ENCODE measurements at places on chromosomes 16 and 17.
A peak's percentile ranks its signal among the peaks of the same experiment; 100 is the strongest.

DNA sequence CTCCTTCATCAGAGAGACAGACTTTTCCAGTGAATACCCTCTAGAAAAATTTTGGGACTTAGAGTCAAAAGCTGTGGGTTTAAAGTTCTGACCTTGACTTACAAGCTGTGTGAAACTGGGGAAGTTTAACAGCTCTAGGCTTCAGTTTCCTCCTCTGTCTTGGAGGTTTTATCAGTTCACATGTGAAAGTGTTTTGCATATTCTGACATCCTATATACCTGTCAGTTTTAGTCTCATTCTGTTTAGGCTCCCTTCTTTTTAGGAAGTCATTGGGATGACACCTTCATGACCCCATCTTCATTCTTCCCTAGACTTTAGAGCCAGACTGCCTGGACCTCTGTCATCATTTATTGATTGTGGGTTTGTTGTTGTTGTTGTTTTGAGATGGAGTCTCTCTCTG is 44.4 kb downstream of the YPEL2 start:
- no peak for DNase-seq

DNA sequence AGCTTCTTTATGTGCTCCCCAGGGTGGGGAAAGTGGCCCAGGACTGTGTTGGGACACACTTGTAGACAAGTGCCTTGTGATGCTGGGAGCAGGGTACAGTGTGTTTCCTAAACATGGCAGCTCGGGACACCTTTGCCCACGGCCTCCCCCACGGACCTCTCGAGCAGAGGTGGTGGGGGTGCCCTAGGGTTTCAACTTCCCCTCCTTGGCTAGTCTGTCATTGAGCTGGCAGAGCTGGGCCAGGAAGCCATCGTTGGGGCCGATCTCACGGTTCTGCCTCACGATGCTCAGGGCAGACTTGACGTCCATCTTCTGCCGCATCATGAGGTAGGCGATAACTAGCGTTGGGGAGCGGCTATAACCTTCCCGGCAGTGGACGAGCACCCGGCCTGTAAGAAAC is 9.4 kb downstream of the DUSP3 start:
- no peak for DNase-seq

DNA sequence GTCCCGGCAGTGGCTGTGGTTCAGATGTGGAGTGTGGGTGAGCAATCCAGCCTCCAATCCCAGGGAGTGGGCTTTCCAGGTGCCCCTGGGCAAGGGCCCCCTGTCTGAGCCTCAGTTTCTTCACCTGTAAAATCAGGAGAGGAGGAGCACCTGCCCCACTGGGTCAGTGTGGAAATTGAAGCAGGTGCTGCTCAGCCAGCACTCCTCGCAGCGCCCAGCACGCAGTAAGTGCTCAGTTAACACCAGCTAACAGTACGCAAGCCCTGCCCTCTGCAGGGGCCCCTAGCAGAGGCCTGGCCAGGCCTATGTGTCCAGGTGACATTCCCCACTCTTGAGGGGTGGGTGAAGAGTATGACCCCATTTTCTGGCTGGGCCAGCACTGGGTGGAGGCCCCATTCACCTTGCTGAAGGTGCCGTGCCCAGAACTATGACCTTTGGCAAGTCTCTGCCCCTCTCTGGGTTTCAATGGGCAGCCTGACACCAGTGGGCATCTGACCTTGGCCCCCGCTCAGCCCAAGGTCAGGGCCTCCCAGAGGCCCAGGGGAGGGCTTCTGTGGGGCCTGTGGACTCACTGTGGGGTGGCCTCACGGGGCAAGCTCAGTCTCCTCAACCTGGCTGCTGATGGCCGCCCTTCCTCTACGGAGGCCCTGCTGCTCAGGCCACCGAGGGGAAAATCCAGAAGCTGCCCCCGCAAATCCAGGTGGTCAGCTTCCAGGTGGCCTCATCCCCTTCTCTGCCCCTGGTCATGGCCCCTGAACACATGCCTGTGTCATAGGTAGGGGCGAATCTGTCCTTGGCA is 2.5 kb downstream of the MTSS2 start:
- no peak for DNase-seq

- DNase-seq, result no peak
These were observed 57.3 kb downstream of the ZFPM1 start for GRCh38 chr16:88510091-88510994.

- DNase-seq, result no peak
These were observed 44.4 kb downstream of the DNAH9 start for GRCh38 chr17:11642655-11643054.

- no peak for DNase-seq
These were observed 119.9 kb upstream of the SMURF2 start for GRCh38 chr17:64781810-64782555.

GRCh38 chr17:31321481-31321880 is at the start of gene EVI2A:
EVI2A (minus strand) TSS chr17:31321622; CDS start chr17:31319013, 2,609 bp downstream.
- DNase-seq, result peak; percentile 88

DNA sequence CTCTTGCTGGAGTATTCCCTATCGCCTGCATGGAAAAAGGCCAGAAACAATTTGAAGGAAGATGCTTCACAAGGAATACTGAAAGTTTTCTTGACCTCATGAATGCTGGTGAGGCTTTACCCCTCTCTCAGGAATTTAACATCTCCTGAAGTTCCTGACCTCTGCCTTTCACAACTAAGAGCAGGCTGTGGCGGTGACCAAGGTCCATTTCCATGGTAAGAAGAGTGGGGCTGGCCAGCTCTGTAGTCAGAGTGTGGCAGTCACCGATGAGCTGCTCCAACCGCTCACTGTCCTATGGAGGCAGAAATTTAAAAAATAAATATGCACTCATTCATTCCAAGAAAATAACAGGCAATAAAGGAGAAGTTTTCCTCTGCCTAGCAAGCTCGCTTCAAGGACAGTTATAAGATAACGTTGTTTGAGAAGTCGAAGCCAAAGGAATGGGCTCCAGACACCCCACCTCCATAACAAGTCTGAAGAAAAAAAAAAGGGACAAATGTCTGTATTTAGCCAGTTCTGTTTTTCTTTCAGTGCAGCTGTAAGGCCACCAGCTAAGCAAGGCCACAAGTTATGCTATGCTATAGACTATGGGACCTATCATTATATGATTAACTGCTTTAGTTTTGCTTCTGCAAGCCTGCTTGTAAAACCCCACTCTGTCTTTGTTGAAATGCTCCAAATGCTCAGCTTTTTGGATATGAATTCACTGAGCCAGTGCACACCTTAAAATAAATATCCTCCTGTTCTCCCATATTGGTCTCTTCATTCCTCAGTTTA is 6.0 kb upstream of the CCL4L2 start:
- no peak for DNase-seq

GRCh38 chr17:17741349-17742023 is 60.2 kb downstream of the RAI1 start:
- DNase-seq, result no peak

DNA sequence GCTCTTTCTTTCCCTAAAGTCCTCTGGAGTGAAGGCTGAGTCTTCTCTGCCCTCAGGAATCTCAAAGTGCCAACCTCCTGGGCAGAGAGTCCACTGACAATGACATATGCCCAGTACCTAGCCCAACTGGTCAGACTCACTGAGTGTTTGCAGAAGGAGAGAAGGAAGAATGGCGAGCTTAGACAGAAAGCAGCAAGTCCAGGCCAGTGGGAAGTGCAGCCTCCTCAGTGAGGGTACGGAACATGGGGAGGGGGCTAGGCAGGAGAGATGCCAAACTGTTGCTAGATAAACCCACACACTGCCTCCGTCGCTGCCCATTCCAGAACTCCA is 678 bp downstream of the EXOC7 start:
- DNase-seq, result no peak

GRCh38 chr16:87702325-87702811 is 63.4 kb downstream of the KLHDC4 start:
- peak; percentile 30 for DNase-seq

DNA sequence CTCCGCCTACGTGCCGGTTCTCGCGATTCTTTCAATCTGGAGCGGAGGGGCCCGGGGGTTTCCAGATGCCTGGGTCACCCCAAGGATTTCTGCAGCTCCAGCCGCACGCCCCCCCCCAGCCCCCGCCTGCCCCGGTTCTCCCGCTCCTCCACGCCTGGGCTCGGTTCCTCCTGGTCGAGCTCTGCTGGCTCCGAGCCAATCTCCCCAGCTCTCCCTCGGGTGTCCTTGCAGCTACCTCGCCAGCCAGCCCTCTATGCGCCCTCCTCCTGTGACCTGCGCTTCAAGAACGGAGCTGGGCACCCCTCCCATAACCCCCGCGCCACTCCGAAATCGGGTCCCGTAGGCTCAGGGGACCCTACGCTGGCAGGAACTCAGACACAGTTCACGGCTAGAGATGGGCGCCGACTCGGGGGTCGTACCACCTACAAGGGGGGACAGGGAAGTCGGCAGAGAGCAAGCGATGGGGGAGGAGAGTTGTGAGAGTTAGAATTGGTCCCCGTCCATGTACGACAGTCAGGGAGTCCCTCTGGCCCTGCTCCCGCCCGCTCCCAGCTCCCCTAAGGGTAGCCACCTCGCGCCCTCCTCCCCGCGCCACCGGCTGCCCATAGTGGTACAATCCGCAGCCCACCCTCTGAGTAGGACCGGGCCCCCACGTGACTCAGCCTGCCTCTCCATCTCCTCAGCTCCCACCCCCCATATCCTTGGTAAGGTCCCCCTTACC is 961 bp downstream of the FGF11 start:
- no peak for DNase-seq

DNA sequence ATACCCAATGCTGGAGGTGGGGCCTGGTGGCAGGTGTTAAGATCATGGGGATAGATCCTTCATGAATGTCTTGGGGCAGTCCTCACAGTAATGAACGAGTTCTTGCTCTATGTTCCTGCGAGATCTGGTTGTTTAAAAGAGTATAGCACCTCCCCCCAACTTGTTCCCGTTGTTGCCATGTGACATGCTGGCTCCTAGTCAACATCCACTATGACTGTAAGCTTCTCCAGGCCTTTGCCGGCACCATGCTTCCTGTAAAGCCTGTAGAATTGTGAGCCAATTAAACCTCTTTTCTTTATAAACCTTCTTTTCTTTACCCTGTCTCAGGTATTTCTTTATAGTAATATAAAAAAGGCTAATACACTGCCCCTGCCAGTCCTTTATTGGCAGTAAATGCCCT is 33.3 kb downstream of the RANBP10 start:
- DNase-seq, result no peak

DNA sequence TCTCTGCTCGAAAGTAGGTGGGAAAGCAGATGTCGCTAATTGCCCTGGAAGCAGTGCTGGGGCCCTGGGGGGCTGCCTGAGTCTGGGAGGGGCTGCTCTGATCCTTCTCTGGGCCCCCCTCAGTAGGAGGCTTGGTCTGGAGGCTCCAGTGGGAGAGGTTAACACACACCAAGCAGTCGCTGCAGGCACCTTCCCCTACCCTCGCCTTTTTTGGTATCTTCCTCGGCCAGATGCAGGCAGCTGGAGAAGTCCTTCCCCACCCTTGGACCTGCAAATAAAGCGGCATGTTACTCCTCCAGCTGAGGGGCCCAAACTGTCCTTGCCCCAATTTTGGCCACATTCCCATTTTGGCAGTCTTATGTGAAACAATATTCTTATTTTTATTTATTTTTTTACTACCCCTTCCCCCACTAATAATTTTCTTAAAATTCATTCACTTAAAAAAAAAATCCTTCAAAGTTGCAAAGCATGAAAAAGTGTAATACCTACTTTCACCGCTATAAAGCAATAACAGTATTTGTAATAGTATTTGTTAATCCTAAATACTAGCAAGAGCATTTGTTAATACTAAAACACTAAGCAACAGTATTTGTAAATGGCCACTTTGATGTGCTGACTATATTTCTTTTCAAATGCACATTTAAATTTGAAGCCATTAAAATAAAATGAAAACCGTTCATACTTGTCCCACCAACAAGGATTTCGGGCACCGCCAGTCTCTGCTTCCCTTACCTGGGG is 15.0 kb downstream of the C16orf46 start:
- DNase-seq, result no peak

GRCh38 chr16:56102183-56102686 is 89.1 kb upstream of the GNAO1 start:
- no peak for DNase-seq

DNA sequence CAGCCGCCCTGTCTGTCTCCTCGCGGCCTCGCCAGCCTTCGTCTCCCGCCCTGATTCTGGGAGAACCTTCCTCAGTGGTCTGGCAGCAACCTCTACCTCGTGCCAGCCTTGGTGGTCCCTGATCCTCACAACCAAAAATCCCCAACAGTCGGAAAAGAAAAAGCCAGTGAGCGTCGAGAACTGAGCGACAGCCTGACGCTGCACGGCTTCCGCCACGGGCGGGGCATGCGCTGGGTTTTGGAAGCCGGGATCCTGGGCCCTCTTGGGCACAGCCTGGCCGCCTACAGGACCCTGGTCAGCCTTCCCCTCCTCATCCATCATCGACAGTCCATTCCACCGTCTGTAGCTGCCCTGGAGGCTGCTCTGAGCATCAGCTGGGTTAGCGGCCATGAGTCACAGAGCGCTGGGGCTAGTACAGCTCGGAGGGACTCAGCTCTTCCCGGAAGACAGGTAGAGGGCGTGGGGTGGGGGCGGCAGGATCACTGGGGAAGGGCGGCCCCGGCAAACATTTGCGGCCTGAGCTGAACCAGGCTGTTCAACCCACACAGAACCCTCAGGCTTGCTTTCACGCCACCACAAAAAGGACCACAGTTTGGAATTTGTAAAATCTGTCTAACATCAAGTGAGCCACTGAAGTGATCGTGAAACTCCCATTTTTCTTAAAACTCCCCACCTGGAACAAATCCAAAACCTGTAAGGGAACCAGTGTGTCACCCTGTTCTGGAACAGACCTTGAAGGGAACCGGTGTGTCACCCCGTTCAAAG is 55.4 kb upstream of the DOC2B start:
- DNase-seq, result no peak

- no peak for DNase-seq
These were observed 22.5 kb upstream of the CIBAR2 start for GRCh38 chr16:85134789-85135142.

DNA sequence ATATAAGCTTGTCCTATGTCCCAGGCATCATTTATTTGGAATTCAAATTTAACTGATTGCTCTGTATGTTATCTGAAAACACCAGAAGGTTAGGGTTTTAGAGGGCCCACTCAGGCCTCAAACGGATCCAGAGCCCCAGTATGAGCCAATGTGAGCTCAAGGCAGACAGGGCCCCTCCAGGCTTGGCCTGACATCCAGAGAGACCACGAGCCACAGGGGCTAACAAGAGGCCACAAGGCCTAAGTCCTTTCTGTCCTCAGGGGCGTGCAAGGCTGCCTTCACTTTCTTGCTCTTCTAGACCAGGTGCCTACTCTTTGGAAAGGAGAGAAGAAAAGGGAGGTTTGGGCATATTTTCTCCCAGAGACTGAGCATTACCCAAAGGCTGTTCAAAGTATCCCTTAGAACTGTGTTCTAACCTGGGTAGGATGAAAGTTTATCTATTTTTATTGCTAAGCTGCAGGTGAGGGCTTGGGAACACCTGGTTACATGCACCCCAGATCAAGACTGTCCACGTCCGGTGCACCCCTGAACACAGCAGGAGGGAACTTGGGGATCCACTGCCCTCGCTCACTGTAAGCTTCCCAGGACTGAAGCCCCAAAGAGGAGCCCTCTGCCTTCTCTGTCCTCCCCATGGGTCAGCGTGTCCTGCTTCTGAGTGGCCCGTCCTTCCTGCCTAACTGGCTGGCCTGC is 1.5 kb upstream of the ENGASE start:
- DNase-seq, result no peak

DNA sequence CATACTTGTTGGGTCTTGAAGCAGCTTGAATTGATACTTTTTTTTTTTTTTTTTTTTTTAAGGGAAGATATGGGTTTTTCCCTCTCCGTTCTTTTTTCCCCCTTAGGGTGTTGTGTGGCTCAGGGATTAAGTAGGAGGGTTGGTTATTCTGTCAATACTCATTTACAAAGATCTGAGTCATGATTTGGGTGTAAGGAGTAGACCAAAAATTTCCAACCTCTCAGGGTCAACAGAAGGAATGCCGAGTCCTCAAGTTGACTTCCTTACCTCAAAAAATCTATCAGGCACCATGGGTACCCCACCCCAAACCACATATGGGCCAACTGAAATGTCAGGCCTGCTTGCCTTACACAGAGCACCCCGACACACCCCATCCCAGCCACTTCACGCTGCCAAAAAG is 230.5 kb downstream of the CCDC182 start:
- DNase-seq, result no peak

Measured in IMR-90 (cell line).